ENCODE measurements at places on chromosomes 4 and X.

GRCh38 chrX:10636337-10636736 is 16.0 kb upstream of the MID1 start:
- H3K27ac ChIP-seq = no peak overlapping the region
- no peaks in the 10 kb centered on the region for H3K36me3 ChIP-seq
- H3K27me3 ChIP-seq = peaks cover 2% of the 10 kb centered on the region
- no peak overlapping the region for H3K4me3 ChIP-seq
- no peaks in the 10 kb centered on the region for H3K4me1 ChIP-seq
- DNase-seq = no peak

DNA sequence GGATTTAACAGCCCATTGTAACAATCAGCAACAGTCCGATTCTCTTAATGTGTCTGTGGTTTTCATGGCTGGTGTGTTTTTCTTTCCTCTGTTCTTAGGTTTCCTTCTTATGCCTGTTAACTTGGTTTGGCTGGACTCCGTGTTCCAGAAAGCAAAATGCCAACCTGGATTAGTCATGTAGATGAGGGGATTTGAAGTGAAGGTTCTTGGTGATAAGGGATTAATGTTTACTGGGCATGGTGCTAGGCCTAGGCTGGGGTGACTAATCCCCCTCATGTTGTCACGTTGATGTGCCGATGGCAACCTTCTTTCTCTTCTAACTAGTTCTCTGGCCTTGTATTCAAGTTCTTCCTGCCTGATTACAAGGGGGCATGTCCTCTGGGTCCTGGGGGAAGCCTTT is 85.9 kb downstream of the REPS2 start:
- H3K4me3 ChIP-seq = no peak overlapping the region
- peaks cover 2% of the 10 kb centered on the region for H3K27me3 ChIP-seq
- no peaks in the 10 kb centered on the region for H3K4me1 ChIP-seq

DNA sequence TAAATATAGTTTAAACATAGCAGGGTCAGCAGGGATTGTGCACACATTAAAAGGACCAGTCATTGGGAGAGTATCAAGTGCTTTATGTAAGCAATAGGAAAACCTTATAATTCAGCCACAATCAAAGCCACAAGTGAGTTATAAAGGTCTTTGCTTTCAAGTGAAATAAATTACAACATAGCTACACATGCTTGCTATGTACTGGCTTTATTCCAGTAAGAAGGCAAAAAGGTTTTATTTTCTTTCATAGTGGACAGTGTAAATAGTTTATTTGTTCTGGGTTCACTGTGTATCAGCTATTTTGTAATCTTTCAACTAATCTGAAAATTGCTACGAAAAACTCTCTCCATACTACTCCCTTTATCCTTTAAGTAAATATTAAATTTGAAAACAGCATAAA is 691.4 kb downstream of the PCDH7 start:
- H3K27me3 ChIP-seq = no peaks in the 10 kb centered on the region
- no peaks in the 10 kb centered on the region for H3K4me1 ChIP-seq
- H3K4me3 ChIP-seq = no peak overlapping the region
- DNase-seq = no peak
- H3K27ac ChIP-seq = no peak overlapping the region
- H3K36me3 ChIP-seq = no peaks in the 10 kb centered on the region

DNA sequence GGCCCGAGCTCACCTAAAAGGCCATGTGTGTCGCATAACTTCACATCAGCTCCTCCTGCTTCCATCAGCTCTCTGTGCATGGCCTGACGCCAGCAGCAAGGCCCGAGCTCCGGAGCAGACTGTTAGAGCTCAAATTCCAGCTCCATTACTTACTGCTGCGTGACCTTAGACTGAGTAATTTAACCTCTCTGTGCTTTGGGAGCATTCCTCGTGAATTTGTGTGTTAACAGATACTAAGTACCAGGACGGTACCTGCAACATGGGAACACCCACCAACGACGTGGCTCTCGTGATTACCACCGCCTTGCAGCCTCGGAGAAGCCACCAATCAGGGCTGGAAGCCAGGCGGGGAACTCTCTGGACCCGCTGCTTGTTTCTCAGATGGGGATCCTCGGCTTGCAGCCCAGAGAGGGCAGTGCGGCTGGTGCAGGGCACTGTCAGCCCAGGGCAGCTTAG is 12.9 kb downstream of the LETM1 start:
- no peak overlapping the region for H3K4me3 ChIP-seq
- DNase-seq = no peak
- H3K36me3 ChIP-seq = peaks cover 9% of the 10 kb centered on the region
- H3K4me1 ChIP-seq = peaks cover 10% of the 10 kb centered on the region
